ENCODE measurements at places on chromosomes 11 and 22.

GRCh38 chr11:87736928-87737327 lies 438.3 kb downstream of the RAB38 start:
- no peaks in the 10 kb centered on the region for H3K4me1 ChIP-seq
- no peak overlapping the region for H3K27ac ChIP-seq
- no peak for DNase-seq
- H3K27me3 ChIP-seq = no peaks in the 10 kb centered on the region
- H3K36me3 ChIP-seq = no peaks in the 10 kb centered on the region
- H3K4me3 ChIP-seq = no peak overlapping the region

DNA sequence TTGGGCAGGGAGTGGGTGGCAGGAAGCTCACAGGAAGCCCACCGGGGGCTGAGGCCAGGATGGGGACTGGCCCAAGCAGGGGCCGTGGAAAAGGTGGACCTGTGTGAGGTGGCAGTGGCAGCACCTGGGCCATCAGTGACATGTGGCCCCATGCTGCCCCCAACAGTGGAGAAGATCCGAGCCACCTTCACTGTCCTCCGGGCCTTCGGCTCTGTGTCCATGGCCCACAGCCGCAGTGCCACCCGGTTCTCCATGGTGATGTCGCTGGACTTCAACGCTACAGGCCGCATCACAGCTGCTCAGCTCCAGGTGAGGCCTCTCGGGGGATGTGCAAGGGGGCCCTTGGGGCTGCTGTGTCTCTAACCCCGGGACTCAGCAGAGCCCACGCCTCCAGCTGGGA lies 37.9 kb downstream of the MYO18B start:
- no peak for DNase-seq
- H3K36me3 ChIP-seq = no peaks in the 10 kb centered on the region
- no peak overlapping the region for H3K27ac ChIP-seq
- no peak overlapping the region for H3K4me3 ChIP-seq
- H3K27me3 ChIP-seq = peaks cover 4% of the 10 kb centered on the region

- no peak overlapping the region for H3K27ac ChIP-seq
- no peak for DNase-seq
- H3K4me1 ChIP-seq = no peaks in the 10 kb centered on the region
- H3K4me3 ChIP-seq = no peak overlapping the region
These were observed 98.9 kb downstream of the MYO18B start for GRCh38 chr22:25840891-25841290.

DNA sequence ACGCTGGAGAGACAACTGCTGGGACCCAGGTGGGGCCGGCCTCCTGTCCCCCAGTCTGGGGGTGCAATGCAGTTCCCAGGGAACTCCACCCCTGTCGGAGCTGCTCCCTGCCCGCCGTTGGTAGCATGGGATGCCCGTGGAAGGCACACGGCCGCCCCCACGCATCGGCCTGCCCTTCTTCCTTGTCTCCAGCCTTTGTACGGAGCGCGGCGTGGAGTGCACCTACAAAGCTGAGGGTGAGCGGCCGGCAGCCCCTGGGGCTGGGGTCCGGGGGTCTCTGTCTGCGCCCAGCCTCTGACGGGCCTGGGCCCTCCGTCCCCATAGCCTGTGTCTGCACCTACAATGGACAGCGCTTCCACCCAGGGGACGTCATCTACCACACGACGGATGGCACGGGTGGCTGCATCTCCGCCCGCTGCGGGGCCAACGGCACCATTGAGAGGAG lies 23.2 kb downstream of the MUC5AC start:
- no peaks in the 10 kb centered on the region for H3K4me1 ChIP-seq
- no peaks in the 10 kb centered on the region for H3K36me3 ChIP-seq
- no peak overlapping the region for H3K4me3 ChIP-seq
- DNase-seq = no peak
- no peak overlapping the region for H3K27ac ChIP-seq

DNA sequence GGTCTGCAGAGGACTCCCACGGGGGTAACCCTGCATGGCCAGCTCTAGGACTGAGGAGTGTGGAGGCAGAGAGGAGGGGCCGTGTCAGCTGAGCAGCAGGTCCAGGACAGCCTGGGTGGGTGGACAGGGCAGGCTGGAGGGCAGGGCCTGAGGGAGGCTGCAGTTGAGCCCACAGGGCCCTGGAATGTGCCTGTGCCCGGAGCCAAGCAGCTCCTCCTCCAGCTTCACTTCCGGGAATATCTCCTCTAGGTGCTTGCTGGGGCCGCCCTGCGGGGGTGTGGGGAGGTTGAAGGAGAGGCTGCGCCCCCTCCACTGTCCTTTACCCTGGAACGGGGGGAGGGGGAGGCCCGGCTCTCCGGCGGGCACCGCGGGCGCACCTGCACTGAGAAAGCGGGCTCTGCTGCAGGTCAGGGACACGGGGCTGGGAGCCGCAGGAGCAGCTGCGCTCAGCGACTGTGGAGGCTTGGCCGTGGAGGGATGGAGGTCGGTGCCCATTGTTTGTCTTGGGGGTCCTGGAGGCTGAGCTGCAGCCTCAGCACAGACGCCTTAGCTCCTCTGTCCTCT lies 1293.2 kb downstream of the BRD1 start:
- H3K27ac ChIP-seq = no peak overlapping the region
- no peaks in the 10 kb centered on the region for H3K4me1 ChIP-seq
- H3K4me3 ChIP-seq = no peak overlapping the region
- no peaks in the 10 kb centered on the region for H3K27me3 ChIP-seq
- DNase-seq = no peak

GRCh38 chr11:76680518-76681425 lies 10.2 kb upstream of the LRRC32 start:
- H3K36me3 ChIP-seq = no peaks in the 10 kb centered on the region
- no peak overlapping the region for H3K4me3 ChIP-seq
- peaks cover 19% of the 10 kb centered on the region for H3K27me3 ChIP-seq
- no peak for DNase-seq
- no peak overlapping the region for H3K27ac ChIP-seq

DNA sequence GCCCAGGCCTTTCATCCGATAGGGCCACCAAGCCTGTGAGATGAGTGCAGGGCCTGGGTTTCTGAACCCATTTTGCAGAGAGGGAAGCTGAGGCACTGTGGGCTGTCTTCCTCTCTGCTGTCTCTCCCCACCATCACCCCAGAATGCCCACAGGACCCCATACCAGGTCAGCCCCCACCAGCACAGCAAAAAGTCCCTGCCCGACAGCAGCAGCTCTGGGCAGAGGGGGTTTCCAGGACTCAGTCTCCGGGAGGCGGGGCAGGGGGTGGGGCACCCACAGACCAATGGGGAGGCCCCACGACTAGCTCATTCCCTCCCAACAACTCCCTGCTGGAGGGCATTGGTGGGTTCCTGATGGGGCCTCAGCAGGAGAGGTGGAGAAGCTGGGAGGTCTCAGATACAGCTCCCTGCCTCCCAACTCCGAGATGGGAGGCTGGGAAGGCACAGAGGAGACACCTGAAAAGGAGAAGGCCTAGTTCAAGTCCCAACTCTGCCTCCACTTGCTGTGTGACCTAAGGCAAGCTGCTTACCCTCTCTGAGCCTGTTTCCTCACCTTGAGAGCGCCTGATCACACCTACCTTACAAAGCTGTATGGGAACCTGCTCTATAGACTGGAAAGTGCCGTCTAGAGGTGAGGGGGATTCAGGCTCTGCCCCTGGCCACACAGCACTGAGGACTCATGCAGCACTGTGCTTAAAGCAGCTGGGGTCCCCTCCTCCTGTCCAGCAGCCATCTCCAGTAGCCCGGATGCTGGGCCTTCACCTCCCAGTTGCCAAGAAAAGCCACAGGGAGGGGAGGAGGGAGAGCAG lies 3.5 kb downstream of the CBX7 start:
- peaks cover 6% of the 10 kb centered on the region for H3K27me3 ChIP-seq
- H3K27ac ChIP-seq = peak overlapping the region; percentile 70
- peak; percentile 74 for DNase-seq
- H3K4me1 ChIP-seq = peaks cover 36% of the 10 kb centered on the region
- no peaks in the 10 kb centered on the region for H3K36me3 ChIP-seq

DNA sequence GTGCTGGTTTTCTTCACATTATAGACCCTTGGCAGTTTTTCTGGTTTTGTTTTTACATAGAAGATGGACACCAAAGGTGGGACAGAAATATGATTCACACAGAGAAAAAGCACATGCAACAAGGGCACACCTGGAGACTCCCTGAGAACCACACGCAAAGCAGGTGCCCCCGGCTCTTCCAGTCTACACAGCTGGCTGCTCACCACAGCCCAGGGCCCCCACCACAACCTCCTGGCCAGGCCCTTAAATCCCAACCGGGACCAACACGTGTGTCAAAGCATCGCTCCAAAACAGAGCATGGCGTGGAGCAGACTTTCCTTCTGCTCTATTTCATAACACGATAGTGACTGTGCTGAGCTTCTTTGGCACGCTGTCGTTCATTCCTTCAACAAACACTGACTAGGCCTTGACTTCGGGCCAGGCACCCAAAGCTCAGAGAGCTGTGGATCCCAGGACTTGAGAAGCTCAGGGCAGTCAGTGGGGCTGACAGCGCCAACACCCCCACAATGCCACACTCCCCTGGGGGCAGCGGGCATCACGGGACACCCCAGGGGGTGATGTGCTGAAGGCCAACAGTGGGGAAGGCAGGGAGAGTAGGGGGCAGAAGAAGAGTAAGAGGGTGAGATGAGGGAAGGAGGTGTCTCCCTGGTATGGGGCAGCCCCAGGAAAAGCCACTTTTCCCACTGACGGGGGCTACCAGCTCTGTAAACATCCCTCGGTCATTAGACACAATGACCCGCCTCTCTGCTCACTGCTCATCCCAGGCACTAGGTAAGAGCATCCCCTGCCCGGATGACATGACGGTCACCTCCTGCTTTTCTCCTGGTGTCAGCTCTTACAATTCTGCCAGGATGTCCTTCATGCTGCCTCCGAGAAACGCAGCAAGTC lies 26.0 kb downstream of the CELSR1 start:
- no peaks in the 10 kb centered on the region for H3K4me1 ChIP-seq
- DNase-seq = no peak
- H3K4me3 ChIP-seq = no peak overlapping the region
- H3K27me3 ChIP-seq = no peaks in the 10 kb centered on the region
- no peak overlapping the region for H3K27ac ChIP-seq

DNA sequence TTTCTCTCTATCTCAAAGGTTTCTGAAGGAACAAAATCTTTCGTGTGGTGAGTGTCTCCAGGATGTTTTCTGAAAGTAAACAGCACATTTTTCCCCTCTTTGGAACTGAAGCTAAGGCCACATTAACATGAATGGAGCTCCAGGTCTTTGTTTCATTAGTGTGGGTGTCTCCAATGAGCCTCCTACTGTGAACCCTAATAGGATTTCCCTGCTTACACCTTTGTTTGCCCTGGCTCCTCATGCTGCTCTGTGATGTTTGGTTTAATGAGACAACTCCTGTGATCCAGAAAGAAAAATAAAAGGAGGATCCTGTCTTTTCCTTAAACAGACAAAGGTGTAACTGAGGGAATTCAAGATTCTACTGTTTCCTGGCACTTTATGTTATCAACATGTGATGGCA lies 76.9 kb upstream of the SLC6A5 start:
- H3K27ac ChIP-seq = no peak overlapping the region
- no peaks in the 10 kb centered on the region for H3K36me3 ChIP-seq
- H3K4me1 ChIP-seq = no peaks in the 10 kb centered on the region
- no peak for DNase-seq

GRCh38 chr11:128180441-128181087 lies 406.8 kb downstream of the ETS1 start:
- H3K4me1 ChIP-seq = peaks cover 24% of the 10 kb centered on the region
- no peak for DNase-seq
- H3K27ac ChIP-seq = peak overlapping the region; percentile 16
- H3K36me3 ChIP-seq = peaks cover 14% of the 10 kb centered on the region
- H3K4me3 ChIP-seq = no peak overlapping the region

DNA sequence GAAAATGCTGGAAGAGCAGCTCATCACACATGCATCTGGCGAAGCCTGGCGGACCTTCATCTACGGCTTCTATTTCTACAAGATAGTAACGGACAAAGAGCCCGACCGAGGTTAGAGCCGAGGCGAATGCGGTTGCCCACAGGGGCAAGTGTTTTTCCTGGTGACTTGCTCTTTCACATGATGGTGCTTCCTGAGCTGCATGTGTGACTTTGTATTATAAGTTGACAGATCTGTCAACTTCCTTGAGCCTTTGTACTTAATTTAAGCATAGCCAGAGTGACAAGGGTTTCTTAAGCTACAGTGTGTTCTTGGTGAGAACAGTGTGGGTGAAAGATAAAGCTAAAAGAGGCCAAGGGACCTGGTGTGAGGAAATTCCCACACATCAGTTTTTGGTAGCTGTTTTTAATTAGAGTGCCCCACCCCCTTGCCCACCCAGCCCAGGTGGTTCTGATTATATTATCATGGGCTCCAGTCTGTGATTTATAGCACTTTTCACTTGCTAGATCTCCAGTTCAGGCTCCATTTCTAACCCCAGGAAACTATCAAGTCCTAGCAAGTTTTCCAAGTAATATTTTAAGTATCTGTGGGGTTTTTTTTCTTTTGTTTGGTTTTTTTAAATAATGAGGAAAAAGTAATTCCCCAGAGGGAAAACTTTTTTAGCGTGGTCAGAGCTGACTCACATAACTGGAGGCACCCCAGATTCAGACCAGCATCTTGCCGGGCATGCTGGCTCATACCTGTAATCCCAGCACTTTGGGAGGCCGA lies 68.0 kb upstream of the YWHAH start:
- no peak overlapping the region for H3K27ac ChIP-seq
- peaks cover 7% of the 10 kb centered on the region for H3K27me3 ChIP-seq
- H3K4me3 ChIP-seq = peak overlapping the region; percentile 11
- H3K4me1 ChIP-seq = peaks cover 8% of the 10 kb centered on the region

- no peak overlapping the region for H3K4me3 ChIP-seq
- H3K36me3 ChIP-seq = no peaks in the 10 kb centered on the region
- H3K4me1 ChIP-seq = no peaks in the 10 kb centered on the region
- no peak for DNase-seq
- H3K27me3 ChIP-seq = peaks cover 14% of the 10 kb centered on the region
- no peak overlapping the region for H3K27ac ChIP-seq
These were observed 339.4 kb downstream of the CADM1 start for GRCh38 chr11:115164774-115165173.

DNA sequence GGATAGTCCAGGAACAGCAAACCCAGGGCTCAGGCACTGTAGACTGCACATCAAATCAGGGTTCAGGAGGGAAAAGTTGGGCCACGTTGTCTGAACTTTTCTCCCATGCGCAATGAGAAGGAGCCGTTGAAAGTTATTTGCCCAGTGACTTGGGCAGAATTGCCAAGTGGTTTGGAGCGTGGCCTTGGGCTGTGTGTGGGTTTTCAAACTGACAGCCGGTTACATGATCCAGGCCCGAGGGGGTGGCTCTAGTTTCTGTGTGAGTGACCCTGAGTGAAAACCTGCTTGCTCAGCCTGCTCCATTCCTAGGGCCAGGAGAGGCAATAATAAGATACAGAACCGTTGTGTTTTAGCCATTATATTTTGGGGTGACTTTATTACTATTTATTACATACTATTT lies 20.3 kb downstream of the MB start:
- no peaks in the 10 kb centered on the region for H3K27me3 ChIP-seq
- no peak overlapping the region for H3K27ac ChIP-seq
- no peaks in the 10 kb centered on the region for H3K36me3 ChIP-seq
- H3K4me1 ChIP-seq = no peaks in the 10 kb centered on the region
- DNase-seq = no peak

DNA sequence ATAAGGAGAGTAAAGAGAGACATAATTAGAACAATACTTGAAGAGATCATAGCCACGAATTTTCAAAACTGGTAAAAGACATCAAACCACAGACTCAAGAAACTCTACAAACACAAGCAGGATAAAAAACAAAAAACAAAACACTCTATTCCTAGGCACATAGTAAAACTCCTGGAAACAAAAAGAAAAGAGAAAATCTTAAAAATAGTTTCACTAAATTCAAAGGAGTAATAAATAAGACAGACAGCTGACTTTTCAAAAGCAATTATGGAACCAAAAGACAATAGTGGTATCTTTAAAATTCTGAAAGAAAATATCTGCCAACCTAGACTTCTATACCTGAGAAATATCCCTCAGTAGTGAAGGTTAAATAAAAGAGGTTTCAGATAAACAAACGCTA lies 9.2 kb upstream of the NARS2 start:
- no peak overlapping the region for H3K27ac ChIP-seq
- H3K4me1 ChIP-seq = no peaks in the 10 kb centered on the region
- DNase-seq = no peak
- no peak overlapping the region for H3K4me3 ChIP-seq
- H3K36me3 ChIP-seq = peaks cover 14% of the 10 kb centered on the region

Data from natural killer cell treated with Interleukin-12 subunit alpha and Interleukin-12 subunit beta and Interleukin-15 and Interleukin-18, amount 100 ng/mL, for 72 hours (primary cell).